ENCODE measurements at places on chromosomes 3 and 15.

- peak; percentile 76 for DNase-seq
These were observed 5.9 kb upstream of the KLHL25 start for GRCh38 chr15:85800478-85801123.

GRCh38 chr3:66242788-66243464 lies 22.1 kb downstream of the SLC25A26 start:
- no peak for DNase-seq

- DNase-seq, result no peak
These were observed 24.7 kb downstream of the PXK start for GRCh38 chr3:58357402-58357801.

GRCh38 chr3:126911162-126912026 lies 71.5 kb upstream of the PLXNA1 start:
- DNase-seq, result peak; percentile 93

DNA sequence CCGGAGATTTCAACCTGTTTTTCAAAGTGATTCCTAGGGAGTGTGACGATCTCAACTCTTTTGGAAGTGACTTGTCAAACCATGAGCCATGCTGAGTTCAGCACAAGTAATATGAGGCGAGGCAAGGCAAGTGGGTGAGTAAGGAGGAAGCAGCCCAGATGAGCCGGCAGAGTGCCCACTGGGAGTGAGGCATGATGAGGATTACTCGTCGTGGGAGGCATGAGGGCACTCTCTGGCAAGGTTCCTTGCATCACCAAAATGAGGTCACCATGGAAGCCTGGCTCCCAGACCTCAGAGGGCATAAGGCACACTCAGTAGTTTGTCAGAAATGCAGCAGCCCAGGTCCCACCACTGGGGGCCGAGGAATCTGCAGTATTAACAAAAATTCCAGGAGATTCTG lies 636.1 kb downstream of the MAGI1 start:
- peak; percentile 91 for DNase-seq

DNA sequence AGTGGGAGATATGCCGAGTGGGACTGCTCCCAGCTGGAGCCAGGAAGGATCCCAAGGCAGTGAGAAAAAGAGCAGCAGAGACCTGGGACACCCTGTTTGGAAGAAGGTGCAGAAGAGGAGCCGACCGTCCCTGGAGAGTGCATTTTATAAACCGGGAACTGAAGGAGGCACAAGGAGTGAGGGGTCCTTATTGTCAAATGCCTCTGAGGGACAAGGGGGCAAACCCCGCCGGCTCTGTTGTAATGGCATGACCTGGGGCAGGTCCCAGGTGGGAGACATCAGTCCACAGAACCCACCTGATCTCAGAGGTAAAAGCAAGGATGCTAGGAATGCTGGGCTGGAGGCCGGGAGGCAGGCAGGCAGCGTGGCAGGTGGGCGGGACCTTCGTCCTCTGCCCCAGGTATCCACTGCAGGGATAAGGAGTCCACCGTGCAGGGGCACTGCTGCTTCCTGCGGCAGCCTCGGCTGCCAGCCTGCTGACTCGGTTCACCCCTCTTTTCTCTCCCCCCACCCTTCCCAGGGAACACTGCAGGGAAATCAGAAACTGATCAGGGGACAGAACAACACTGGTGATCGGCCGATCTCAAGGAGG lies 26.9 kb downstream of the ADAMTS17 start:
- DNase-seq, result no peak

GRCh38 chr3:12966847-12967605 lies 106.2 kb downstream of the IQSEC1 start:
- DNase-seq, result no peak

- DNase-seq, result no peak
These were observed 115.2 kb upstream of the KCNMB2 start for GRCh38 chr3:178421069-178421468.

- DNase-seq, result peak; percentile 44
These were observed 426.5 kb upstream of the RASGRP1 start for GRCh38 chr15:38991126-38991525.

DNA sequence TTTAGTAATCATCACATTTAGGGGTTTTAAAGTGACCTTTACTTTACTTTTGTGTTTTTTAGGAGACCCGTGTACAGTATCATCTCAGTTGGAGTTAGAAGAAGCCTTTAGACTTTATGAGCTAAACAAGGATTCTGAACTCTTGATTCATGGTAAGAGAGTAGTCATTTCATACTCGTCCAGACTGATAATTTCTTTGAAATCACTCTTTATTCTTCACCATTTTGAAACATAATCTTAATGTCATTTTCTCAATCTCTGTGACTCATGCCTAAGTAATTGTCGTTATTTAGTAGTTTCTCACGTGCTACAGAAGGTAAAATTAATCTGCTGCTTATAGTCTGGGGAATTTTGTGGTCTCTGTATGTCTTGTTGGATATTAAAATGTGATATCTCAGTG lies 37.7 kb downstream of the PRKCI start:
- no peak for DNase-seq

GRCh38 chr3:127884041-127884440 lies 31.0 kb upstream of the KBTBD12 start:
- DNase-seq, result no peak

GRCh38 chr15:36885771-36886170 lies 214.6 kb downstream of the MEIS2 start:
- DNase-seq, result no peak

- no peak for DNase-seq
These were observed 105.9 kb upstream of the MLF1 start for GRCh38 chr3:158465074-158465473.

DNA sequence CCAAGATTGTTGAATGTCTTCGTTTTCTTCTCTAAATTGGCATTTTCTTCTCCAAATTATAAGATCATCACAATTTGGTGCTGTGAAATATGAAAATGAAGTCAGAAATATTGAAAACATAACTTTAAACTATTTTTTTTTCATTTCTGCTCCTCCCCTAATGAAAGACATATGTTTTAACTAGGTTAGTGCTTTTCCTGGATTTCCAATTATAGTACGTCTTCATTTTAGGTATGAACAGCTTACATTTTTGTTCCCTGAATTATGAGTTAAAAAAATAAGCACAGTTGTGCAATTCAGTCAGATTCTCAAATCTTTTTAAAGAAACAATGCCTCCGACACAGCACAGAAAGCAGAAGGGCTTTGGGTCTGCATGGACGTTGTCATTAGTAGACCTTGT lies 83.5 kb upstream of the CFAP20DC start:
- peak; percentile 15 for DNase-seq

- no peak for DNase-seq
These were observed 140.6 kb upstream of the ABHD17C start for GRCh38 chr15:80554560-80554959.

Measured in HFFc6 (cell line).